ENCODE measurements at places on chromosomes 13 and 19.

- no peak for DNase-seq
Measured at GRCh38 chr13:44465318-44465717, 91.7 kb downstream of the SERP2 start.

GRCh38 chr13:112077729-112078128, 10.8 kb downstream of the SOX1 start:
- DNase-seq, result no peak

GRCh38 chr13:27281420-27281819, 10.8 kb downstream of the RASL11A start:
- no peak for DNase-seq

DNA sequence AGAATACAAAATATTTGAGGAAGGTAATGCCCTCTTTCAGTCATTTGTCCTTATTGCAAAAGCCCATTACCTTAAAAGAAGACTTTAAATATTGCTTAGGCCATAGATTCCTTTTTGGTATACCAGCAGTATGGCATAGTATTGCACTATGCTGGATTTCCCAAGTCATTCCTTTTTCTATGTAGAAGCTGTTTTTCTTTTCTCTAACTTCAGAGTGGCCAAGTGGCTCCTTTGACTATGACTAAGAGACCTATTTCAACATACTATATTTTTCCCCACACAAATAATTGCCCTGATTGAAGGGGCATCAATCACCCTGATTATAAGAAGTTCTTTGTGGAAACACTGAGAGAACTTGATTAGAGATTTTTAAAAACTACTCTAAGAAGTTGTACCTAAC, 68.6 kb downstream of the UFM1 start:
- no peak for DNase-seq

GRCh38 chr13:36713887-36714286, 40.1 kb downstream of the SERTM1 start:
- no peak for DNase-seq

GRCh38 chr13:44088991-44089413, 209.3 kb downstream of the LACC1 start:
- DNase-seq, result no peak

DNA sequence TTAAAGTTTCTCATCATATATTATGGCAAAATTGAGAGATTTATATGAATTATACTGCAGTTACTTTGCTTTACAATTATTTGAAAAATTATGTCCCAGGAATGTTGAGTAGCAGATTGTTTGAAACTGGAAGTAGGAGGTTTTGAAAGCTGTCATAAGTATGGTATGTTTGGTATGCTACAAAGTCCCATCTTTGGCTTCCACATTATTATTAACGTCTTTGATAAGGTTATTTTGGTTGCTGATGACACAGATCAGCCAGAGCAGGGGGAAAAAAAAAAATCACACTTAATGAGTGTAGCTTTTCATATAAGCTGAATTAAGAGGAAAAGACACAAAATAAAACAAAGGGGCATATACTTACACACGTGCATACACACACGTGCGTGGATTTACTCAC, 130.1 kb downstream of the SLITRK1 start:
- DNase-seq, result no peak

DNA sequence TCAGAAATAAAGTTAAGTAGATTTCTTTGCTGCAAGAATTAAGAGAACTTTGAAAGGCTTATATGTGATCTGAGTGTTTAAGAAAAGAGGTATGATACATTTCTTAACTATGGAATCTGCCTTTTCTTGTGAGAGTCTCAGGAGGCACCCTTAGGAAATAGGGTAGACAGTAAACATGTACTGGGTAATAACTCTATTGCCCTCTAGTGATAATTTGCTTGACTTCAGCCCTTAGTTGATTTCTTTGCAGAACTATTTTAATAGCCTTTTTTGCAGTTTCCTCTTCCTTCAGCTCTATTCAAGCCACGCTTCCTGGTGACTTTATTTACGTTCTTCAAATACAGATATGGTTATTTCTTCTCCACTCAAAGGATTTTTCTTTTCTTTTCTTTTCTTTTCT, 37.0 kb upstream of the CCNA1 start:
- no peak for DNase-seq

DNA sequence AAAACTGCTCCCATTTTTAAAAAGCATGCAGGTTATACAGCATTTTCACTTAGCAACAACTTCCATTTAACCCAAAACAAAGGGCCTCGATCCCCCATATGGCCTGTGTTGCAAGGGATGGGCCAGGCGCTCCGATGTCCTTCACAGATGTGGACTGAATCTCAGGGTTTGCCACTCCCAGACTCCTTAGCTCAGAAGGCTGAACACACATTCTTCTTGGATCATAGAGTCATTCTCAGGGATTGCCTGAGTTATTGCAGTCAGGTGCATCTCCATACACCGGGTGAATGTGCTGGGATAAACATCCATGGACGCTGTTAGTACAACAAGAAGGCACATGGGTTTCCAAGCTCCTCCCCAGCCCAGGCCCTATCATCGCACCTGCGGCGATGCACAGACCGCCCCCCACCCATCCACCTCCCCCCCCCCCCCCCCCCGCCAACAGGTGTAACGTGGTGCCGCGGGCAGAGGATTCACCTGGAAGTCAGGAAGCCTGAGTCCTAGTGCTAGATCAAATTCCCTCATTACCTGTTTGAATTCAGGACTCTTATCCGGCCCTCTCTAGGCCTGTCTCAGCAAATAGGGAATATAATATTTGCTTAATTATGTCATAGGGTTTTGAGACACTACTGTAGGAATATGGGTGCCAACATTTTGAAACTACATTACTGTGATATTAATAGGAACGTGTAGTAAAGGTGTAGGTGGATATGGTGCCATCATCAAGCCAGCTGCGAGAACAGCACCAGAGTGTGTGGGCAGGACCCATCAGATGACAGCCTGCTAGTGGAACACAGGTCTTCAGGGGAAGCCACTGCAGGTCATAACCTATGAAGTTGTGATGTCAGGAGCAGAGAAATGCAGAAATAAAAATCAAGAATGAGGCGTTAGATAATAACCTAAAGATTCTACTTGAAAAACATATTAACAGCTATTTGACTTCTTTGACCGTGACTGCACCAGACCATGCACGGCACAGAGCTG, 110.9 kb downstream of the SACS start:
- DNase-seq, result no peak

GRCh38 chr13:99974939-99975561, 3.5 kb upstream of the ZIC5 start:
- DNase-seq, result no peak

DNA sequence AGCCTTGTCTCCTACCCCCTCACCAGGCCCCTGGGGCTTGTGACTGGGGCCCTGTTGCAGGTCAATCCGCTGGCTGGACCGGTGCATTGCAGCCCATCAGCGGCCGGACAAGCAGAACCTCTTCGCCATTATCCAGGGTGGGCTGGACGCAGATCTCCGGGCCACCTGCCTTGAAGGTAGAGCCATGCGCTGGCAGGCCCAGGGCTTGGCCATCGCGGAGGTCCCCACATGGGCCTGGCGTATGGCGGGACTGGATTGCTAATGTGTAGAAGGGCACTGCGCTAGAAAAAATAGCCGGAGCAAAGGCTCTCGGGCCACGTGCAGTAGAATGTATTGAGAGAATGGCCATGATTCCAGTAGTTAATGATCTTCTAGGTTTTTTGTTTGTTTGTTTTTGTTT, 6.2 kb downstream of the QTRT1 start:
- DNase-seq, result no peak

DNA sequence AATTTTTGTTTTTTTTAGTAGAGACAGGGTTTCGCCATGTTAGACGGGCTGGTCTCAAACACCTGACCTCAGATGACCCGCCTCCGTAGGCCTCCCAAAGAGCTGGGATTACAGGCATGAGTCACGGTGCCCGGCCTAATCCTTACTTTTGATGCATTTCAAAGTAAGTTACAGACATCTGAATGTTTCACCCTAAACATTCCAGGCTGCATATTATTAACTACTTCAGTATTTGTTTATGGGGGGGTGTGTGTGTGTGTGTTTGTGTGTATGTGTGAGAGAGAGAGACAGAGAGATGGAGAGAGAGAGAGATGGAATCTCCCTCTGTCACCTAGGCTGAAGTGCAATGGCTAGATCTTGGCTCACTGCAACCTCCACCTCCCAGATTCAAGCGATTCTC, 13.1 kb downstream of the SULT2B1 start:
- no peak for DNase-seq

DNA sequence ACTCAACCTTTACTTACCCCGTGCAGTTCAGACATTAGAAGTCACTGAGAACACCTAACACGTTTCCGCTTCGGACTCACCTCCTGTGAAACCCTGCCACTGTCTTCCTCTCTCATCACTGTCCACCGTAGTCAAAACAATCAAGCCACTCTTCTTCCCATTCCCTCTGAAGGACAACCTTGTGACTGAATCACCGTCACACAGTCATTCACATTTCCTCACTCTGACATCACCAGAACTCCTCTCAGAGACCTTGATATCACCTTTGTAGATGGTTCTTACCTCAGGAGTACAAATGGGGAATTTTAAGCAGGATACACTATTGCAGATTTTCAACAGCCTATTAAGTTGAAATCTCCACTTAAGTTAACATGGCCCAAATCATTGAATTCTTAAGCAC, 1.3 kb upstream of the KBTBD6 start:
- DNase-seq, result no peak

DNA sequence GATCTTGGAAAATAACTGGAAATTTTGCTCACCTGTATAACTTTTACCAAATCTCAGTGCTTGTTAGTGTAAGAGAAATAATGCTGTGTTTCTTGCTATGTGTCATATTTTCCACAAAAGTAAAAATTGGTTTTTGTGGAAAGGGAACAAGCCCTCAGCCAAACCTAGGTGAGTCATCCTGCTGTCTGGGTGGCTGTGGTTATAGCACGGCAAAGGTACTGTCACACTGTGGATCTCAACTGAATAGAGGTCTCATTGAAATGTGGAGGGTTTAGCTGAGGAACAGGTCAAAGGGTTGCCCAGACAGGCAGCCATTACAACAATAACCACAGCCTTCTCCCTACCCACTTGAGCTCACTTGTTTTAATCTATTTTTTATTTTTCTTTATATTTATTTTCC, 338.8 kb upstream of the DACH1 start:
- DNase-seq, result no peak

GRCh38 chr13:94495806-94496205, 16.3 kb upstream of the DCT start:
- no peak for DNase-seq

GRCh38 chr13:112445411-112446271, 69.5 kb downstream of the SPACA7 start:
- DNase-seq, result no peak

- DNase-seq, result no peak
Measured at GRCh38 chr19:5103061-5103701, 134.3 kb downstream of the KDM4B start.

DNA sequence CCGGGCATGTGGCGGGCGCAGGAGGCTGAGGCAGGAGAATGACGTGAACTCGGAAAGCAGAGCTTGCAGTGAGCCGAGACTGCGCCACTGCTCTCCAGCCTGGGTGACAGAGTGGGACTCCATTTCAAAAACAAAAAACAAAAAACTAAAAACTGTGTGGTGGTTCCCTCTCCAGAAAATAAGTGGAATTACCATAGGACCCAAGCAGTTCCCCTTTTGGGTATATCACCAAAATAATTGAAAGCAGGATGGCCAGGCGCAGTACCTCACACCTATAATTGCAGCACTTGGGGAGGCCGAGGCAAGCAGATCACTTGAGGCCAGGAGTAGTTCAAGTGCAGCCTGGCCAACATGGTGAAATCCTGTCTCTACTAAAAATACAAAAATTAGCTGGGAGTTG, 15.7 kb upstream of the LDLR start:
- no peak for DNase-seq

- no peak for DNase-seq
Measured at GRCh38 chr13:96967248-96967745, 27.0 kb downstream of the OXGR1 start.

- DNase-seq, result no peak
Measured at GRCh38 chr19:1001538-1002166, 1.4 kb downstream of the GRIN3B start.

DNA sequence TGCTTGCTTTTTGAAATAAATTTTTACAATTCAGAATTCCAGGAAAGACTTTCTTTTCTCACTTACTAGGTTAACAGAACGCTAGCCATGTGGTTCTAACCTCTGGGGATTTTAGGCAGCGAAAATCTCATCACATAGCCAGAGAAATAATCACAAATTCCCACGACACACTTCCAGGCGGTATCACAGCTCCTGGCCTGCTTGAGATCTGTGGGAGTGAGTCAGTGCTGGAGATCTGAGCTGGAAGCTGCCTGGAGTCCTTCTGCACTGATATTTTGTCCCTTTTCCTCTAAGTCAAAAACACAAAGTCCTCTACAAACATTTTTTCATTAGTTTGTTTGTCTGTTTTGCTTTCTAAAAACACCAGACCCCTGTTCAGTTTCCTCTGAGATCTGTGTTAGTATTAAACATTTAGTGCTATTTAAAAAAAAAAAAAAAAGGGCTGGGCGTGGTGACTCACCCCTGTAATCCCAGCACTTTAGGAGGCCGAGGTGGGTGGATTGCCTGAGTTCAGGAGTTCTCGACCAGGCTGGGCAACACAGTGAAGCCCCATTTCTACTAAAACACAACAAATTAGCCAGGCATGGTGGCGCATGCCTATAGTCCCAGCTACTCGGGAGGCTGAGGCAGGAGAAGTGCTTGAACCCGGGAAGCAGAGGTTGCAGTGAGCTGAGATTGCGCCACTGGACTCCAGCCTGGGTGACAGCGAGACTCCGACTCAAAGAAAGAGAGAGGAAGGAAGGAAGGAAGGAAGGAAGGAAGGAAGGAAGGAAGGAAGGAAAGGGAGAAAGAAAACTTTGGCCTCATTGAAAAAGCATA, 12.2 kb upstream of the UBE2L5 start:
- DNase-seq, result no peak

GRCh38 chr19:50658441-50659317, 9.4 kb downstream of the C19orf81 start:
- no peak for DNase-seq

- DNase-seq, result no peak
Measured at GRCh38 chr13:111327730-111328573, 7.5 kb downstream of the TEX29 start.

- no peak for DNase-seq
Measured at GRCh38 chr19:29538146-29538545, 12.4 kb downstream of the VSTM2B start.

DNA sequence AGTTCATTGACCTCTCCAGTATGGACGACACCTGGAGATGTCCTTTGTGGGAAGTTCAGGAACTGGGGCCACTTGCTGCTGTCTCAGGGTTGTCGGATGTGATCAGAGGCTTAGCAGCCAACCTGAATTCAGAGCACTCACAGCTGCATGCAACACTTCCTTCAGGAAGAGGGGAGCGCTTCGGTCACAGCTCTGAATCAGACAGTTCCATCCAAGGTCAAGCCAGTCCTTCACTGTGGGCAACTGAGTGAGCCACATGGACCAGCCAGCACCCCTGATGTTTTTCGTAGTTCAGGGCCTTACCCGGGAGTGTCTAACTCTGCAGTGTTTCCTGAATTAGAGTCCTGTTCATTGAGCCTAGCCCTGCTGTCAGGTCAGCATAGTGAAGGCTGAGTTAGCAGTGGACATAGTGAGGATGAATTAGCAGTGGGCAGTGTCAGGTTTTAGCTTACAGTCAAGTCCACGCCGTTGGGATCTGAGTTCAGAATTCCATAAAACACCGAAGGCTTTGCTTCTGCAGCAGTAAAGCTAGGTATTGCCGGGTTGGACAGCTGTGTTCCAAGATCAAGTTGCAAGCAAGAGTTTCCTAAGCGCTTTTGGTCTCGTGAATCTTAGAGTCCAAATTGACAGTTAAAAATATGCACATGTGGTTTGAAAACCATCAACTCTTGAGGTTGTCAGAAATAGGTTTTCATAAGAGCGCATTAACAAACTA, 5.1 kb downstream of the ZNF555 start:
- DNase-seq, result no peak

- DNase-seq, result no peak
Measured at GRCh38 chr13:26379831-26380230, 125.9 kb downstream of the CDK8 start.

- no peak for DNase-seq
Measured at GRCh38 chr13:51874651-51875050, 12.9 kb downstream of the CCDC70 start.

Data from NCI-H1436 treated with DMSO at 0.1 percent for 48 hours (cell line).